ENCODE measurements at places on chromosomes 2 and 18.

GRCh38 chr2:196535742-196536141 lies 103.8 kb upstream of the CCDC150 start:
- no peak for DNase-seq

GRCh38 chr2:72950558-72951255 lies 33.4 kb downstream of the EMX1 start:
- DNase-seq = no peak

DNA sequence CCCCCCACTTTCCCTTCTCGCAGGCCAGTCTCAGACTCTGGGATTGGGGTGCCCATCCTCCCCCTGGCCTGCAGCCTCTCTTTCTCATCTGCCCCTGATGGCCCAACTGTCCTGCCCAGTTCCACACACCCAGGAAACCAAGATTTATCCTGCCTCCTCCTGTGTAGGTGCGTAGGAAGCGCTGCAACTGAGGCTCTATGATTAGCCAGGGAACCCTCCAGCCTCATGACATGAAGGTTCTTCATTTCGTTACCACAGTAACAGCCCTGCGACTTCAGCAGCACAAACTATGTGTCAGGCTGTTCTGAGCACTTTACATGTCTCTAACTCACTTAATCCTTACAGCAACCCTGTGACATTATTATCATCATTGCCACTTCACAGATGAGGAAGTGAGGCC lies 305.9 kb downstream of the CELF4 start:
- DNase-seq = no peak

DNA sequence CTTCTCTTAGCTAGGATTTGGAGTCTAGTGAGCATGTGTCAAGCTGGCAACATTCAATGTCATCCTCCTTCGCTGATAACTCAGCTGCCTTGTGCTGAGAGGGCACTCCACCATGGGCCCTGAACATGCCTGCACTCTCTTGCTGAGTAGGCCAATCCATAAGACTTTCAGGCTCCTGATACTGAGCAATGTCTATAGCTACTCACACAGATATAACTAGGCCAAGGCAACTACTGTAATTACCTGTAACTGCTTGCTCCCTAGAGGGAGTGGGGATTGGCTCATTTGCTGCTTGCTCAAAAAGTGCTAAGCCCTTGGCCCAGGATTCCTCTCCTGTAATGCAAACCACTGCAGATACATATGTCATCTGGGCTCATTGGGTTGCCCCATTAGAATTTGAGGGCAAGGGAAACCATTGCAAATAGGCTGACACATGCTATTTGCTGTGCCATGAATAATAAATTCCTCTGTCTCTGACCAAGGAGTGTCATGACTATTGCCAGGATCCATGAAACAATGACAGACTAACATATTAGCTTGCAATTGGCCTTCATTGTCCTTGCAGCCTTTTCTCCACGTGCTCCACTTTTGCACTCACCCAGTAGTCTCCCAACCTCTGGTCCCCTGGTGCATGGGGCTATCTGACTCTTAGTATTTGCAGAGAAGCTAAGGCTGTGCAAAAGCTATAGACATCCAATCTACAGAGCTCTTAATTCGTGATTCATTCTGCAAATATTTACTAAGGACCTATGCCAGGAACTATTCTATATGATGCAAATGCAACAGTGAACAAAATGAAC lies 36.9 kb upstream of the BMPR2 start:
- DNase-seq = no peak

DNA sequence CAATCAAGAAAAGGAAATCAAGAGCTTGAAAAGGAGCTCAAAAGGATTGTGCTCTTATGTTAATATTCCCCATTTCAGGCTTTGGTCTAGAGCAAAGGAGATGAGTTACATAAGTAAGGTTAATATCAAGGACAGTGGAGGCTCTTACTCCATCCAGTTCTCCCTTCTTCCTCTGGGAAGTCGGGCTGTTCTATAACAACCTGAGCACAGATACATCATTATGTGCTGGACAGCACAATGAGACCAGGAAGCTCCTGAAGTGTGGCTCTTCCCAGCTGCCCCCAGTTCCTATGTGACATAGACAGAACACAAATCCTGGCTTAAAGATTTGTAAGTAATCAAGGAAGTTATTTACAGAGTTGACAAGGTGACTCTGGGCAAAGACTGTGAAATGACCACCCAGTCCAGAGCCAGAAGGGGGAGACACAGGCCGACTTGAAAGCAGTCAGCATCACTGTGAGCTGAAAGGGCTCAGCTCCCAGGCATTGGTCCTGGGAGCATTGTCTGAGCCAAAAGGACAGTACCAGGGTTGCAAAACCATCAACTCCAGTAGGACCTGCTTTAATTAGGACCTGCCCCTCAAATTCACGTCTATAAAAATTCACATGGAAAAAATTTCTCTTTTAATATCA lies 917.6 kb upstream of the ACVR2A start:
- DNase-seq = no peak

DNA sequence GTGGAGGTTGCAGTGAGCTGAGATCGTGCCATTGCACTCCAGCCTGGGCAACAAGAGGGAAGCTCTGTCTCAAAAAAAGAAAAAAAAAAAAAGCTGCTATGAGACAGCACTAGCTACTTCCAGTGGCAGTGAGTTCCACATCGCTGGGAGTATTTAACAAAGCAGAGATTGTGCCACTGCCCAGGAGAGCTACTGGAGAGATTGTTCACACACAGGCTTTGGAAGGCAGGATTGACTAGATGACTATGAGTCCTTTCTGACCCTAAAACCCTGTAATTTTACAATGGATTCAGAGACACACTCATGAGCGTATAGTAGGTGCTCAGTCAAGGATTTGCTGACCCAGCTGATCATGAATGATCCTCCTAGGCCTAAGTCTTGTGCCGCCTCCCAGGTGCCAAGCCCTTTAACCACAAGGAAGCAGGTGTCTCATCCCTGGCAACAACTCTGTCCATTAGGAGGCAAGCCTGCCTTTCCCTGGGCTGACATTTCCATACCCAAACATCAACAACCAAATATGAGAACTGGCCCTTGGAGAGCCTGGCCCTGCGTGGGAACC lies 45.0 kb upstream of the ODC1 start:
- no peak for DNase-seq

DNA sequence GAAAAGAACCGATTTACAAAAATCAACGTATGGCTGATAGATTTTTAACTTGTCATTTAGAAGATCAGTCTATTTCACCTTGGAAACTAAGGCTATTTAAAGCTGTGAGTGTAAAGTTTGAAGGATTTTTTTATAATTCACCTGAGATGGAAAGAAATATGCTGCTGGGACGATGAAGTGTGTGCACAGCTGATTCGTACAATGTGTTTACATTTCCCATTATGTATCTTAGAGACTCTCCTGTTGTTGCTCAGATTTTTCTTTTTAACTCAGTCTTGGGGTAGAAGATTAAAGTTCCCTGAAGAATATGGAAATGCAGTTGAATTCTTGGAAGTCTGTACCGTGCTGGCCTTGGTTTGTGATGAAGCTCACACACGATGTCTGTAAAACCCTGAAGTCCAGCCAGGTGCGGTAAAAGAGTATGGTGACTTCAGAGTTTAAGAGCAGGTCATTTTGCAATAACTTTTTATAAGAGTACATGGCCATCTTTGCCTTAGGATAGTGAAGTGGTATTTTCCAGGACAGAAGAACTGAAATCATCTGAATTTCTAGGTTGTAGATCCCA lies 250.1 kb downstream of the PRKCE start:
- DNase-seq = no peak

DNA sequence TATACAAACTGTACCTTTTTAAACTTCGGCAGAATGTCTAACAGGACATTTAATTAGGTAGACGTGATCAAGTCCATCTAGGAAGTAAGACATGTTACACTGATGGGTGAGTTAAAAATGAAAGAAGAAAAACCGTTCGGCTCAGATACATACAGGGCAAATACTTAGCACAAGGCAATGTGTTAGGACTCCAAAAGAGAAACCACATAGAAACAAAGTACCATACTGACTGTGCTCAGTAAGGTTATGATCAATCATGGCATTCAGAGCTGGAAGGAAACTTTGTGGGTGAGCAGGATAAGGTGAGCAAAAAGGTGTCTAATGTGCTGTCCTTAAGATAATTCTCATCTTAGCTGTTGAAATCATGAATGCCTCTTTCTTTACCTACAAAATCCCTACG lies 211.9 kb downstream of the STK39 start:
- DNase-seq = no peak

DNA sequence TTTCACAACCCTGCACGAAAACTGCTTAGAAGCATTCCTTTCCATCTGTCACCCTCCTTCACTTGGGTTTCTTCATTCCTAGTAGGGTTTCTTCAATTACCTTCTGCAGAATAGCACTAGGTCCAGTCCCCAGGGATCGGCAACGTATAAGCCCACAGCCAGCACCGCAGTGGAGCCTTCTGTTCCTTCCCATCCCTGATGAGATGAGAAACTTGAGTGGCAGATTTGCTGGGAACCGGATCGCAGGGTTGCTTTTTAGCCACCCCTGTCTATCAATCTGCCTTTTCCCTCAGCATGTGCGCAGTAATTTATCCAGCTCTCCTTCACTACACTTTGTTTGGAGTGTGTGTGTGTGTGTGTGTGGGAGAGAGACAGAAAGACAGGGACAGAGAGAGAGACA lies 94.2 kb downstream of the CD8B2 start:
- no peak for DNase-seq

DNA sequence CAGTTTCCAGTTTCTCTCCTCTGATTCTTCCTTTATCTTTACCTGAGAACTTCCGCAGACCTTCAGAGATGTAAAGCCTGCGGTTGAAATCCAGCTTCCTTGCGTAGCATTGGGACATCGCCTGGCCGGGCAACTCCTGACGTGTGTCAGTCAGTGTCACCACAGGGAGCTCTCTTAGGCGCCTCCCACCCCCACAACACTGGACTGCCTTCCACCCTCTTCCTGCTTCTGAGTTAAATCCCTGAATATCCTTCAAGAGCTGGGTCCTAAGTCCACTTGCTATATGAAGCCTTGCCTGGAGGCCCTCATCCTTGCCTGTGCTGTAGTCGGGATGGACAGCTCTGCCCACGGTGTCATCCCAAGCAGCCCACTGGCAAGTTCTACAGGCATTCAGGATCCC lies 179.4 kb downstream of the SEPTIN10 start:
- DNase-seq = no peak

DNA sequence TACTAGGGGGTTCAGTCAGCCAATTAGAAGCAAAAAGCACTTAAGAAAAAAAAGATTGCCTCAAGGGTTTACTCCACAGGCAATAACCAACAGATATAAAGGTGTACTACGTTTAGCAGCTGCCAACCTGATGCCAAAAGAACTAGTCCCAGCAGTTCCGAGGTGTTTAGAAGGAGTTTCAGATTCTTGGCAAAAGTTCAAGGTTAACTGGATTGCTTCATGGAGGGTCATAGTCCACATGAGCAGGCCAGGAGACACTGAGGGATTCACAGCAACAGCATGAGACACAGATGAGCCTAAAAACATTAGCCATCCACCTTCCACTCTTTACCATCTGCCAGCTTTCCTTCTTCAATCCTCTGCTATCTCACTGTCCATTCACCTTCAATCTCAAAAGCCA lies 4.9 kb upstream of the DNAH7 start:
- DNase-seq = no peak

- DNase-seq = no peak
These were observed 47.7 kb upstream of the SELENOI start for GRCh38 chr2:26298286-26298637.

- DNase-seq = no peak
These were observed 107.7 kb downstream of the SCG2 start for GRCh38 chr2:223494496-223494895.

- no peak for DNase-seq
These were observed 33.1 kb downstream of the ADRA2B start for GRCh38 chr2:96083064-96083939.

DNA sequence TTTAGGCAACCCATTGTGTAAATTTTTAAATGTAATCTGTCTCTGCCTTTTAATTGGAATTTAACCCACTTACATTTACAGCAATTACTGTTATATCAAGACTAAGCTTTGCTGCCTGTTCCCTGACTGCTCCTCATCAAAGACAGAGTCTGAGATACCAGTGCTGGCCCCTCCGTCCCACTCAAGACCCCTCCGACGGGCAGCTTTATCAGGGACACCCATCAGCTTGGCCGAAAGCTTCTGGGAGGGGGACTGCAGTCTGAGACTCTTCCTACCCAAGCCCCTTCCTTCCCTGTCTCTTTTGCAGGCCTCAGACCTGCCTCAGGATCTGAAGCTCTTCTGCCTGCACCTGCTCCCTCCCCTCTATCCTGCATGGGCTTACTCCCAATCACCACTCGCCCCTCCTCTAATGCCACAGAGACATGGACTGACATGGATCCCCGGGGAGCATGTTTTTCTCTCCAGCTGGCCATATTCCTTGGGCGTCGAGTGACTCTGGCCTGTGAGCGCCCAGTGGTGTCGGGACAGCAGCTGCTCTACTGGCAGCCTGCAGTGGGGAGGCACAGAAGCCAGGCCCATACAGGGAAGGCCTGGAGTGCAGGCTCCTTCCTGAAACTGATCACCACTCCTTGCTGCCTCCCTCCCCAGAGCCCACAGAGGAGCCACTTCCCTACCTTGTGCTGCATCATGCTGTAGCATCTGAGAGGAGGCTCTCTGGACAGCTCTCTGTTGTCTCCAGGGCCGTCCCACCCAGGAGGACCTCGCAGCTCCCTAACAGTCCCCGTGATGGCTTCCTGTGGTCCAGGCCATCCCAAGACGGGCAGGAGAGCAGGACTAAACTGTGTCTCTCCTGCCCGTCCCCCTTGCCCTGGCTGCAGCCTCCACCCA lies 3.7 kb upstream of the KIF1A start:
- no peak for DNase-seq

DNA sequence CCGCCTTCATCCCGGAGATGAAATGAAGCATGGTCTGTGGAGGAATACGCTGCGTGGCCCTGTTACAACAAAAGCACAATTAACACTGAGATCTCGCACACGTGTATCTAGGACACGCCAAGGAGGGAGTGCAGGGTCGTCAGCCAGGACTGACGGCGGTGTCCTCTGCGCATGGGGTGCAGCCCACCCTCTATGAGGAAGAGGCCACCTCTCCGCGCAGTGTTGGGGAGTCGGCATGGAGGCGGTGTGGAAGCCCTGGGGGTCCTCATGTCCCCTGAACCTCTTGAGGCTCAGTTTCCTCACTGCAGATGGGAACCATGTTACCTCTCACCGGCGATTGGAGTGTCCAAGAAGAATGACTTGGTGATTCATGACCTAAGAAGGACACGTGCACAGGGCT lies 86.0 kb upstream of the ZNF236 start:
- DNase-seq = no peak

- DNase-seq = no peak
These were observed 42.7 kb downstream of the RRM2 start for GRCh38 chr2:10165282-10165681.

GRCh38 chr2:159156834-159157233 lies 129.7 kb downstream of the WDSUB1 start:
- DNase-seq = no peak

GRCh38 chr2:221571025-221571550 lies 1.0 kb downstream of the EPHA4 start:
- peak; percentile 3 for DNase-seq

DNA sequence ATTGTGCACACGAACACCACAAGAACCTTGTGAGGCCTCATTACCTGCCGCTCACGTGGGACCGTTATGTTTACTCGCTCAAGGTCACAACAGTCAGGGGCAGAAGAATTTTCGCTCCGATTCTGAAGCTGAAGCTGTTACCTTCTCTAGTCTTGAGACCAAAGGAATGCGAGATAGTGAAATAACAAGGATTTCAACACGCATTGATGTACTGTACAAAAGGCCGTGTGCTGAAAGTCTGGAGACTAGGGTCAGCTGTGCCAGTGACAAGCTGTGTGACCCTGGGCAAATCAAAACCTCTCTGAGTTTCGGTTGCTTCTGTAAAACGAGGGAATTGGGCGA lies 583 bp downstream of the NEMP2 start:
- peak; percentile 61 for DNase-seq

- DNase-seq = no peak
These were observed 104.4 kb upstream of the TWIST2 start for GRCh38 chr2:238743243-238744065.

- DNase-seq = peak; percentile 34
These were observed 791 bp upstream of the CYRIA start for GRCh38 chr2:16666449-16666801.

Data from GM06990 (cell line).